ENCODE measurements at places on chromosomes 3 and 15. TPM values are rescaled to one million over a fixed set of nuclear protein-coding genes. Genes with fewer than 3 reads are reported as not detected.

Gene LRRIQ4
- 3.4 TPM for polyA plus RNA-seq

GRCh38 chr15:44735482-44736180, 697 bp upstream of the TRIM69 start:
- no peak for DNase-seq
- H3K4me3 ChIP-seq: no peak overlapping the region
- H3K4me1 ChIP-seq: peaks cover 5% of the 10 kb centered on the region
- peak overlapping the region; percentile 20 for H3K27ac ChIP-seq
- no peaks in the 10 kb centered on the region for H3K36me3 ChIP-seq

GRCh38 chr3:124771083-124771445, 40.8 kb downstream of the UMPS start:
- no peak overlapping the region for H3K4me3 ChIP-seq
- no peaks in the 10 kb centered on the region for H3K36me3 ChIP-seq
- H3K27ac ChIP-seq: peak overlapping the region; percentile 35
- H3K4me1 ChIP-seq: peaks cover 33% of the 10 kb centered on the region

Gene EAF2
- 14.5 TPM for polyA plus RNA-seq

DNA sequence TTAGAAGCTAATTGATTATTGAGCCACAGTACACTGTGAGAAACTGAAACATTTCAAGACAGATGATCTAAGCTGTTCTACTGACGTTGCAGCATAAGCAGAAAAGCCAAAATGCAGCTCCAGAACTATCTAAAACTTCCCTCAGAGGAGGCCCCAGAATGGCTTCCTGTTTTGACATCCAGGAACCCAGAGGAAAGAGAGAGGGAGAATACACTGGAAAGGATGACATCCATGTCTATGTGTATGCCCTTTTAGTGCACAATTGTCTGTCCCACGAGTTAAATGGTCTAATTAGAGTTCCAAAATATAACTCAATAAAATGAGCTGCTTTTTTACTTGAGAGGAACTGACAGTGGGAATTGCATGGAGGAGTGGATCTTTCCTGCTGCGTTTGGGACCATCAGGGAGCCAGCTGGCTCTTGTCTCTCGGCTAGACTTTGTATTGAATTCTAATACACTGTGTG, 688.1 kb downstream of the ZNF385D start:
- no peaks in the 10 kb centered on the region for H3K36me3 ChIP-seq
- H3K4me1 ChIP-seq: no peaks in the 10 kb centered on the region

Data from testis (tissue), 5 donors.